ENCODE measurements at places on chromosomes 11 and 22.

GRCh38 chr22:26398741-26399153 lies 30.3 kb upstream of the ASPHD2 start:
- H3K4me1 ChIP-seq = no peaks in the 10 kb centered on the region
- H3K4me3 ChIP-seq = no peak overlapping the region
- H3K27me3 ChIP-seq = no peaks in the 10 kb centered on the region
- H3K36me3 ChIP-seq = no peaks in the 10 kb centered on the region
- no peak overlapping the region for H3K27ac ChIP-seq

DNA sequence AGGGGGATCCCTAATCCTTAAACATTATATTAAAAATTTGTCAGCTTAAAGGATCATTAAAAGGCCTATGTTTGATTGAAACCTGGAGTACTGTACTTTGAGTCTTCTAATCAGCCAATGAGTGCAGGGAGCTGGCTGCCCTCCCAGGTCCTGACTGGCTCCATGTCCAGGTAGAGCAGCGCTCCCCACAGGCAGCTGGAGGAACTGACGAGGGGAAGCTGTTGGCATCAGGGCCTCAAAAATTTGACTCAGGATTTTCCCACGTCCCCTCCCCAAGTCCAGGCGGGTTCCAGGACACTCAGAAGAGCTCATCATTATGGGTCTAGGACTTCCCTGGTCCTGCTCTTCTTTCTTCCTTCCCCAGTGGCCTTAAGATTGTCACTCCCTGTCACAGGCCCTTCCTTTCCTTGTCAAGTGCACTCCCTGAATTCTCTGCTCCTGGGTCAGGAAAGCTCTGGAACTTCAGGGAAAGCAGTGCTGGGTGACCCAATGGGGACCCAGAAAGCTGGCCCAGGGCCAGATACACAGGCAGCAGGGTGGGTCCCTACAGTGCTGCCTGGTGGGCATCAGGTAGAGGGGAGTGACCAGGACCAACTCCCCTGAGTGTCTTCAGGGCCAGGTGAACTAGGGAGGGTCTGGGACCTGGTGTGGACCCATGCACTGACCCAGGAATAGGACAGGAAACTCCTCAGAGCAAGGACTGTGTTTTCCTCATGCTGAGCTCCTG lies 65.5 kb downstream of the GGTLC2 start:
- H3K27me3 ChIP-seq = no peaks in the 10 kb centered on the region
- H3K4me3 ChIP-seq = no peak overlapping the region

GRCh38 chr11:44973632-44974401 lies 23.1 kb upstream of the TP53I11 start:
- no peak overlapping the region for H3K27ac ChIP-seq
- peaks cover 19% of the 10 kb centered on the region for H3K4me1 ChIP-seq

- H3K4me1 ChIP-seq = peaks cover 33% of the 10 kb centered on the region
- no peak overlapping the region for H3K4me3 ChIP-seq
- H3K36me3 ChIP-seq = no peaks in the 10 kb centered on the region
- no peak overlapping the region for H3K27ac ChIP-seq
- DNase-seq = no peak
- no peaks in the 10 kb centered on the region for H3K27me3 ChIP-seq
Measured at GRCh38 chr11:12725863-12726682, 51.9 kb downstream of the TEAD1 start.

DNA sequence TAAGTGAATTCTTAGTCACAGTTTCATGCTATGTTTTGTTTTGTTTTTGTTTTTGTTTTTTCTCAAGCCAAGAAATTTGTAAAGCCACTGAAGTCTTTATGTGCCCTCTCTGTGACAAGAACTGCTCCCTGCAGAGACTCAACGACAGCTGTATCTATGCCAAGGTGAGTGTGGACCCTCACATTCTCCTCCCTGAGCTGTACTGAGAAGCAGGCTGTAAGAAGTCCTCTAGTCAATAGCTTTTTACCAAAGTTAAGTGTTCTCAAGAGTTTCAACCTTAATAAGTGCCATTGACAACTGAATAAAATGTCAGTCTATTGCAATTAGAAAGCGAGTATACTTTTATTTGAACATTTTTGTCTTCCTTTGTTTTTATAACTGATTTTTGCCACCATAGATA lies 18.9 kb downstream of the MUC15 start:
- no peaks in the 10 kb centered on the region for H3K4me1 ChIP-seq
- H3K27me3 ChIP-seq = no peaks in the 10 kb centered on the region
- no peak overlapping the region for H3K27ac ChIP-seq
- no peak for DNase-seq
- no peaks in the 10 kb centered on the region for H3K36me3 ChIP-seq

GRCh38 chr11:100808904-100809491 lies 121.9 kb downstream of the ARHGAP42 start:
- H3K36me3 ChIP-seq = no peaks in the 10 kb centered on the region
- peak; percentile 97 for DNase-seq
- no peak overlapping the region for H3K4me3 ChIP-seq
- H3K27ac ChIP-seq = peak overlapping the region; percentile 38
- no peaks in the 10 kb centered on the region for H3K4me1 ChIP-seq
- H3K27me3 ChIP-seq = no peaks in the 10 kb centered on the region

DNA sequence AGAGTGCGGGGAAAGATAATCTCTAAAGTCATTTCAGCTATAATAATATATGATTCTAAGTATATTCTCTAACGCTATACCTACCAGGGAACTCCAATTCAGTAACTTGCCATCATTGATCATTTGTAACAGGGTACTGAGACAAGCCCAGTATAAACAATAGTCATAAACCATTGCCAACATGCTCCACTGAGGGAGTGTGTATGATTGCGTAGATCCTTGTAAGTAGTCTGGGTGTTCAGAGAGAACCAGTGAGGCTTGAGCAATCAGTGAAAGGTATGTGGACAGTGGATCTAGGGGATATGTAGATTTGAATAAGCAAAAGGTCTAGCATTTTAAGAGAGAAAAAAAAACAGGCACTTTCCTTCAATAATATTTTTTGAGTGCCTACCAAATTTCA lies 1326.0 kb downstream of the LRRC4C start:
- no peaks in the 10 kb centered on the region for H3K27me3 ChIP-seq
- no peaks in the 10 kb centered on the region for H3K36me3 ChIP-seq
- H3K27ac ChIP-seq = no peak overlapping the region

DNA sequence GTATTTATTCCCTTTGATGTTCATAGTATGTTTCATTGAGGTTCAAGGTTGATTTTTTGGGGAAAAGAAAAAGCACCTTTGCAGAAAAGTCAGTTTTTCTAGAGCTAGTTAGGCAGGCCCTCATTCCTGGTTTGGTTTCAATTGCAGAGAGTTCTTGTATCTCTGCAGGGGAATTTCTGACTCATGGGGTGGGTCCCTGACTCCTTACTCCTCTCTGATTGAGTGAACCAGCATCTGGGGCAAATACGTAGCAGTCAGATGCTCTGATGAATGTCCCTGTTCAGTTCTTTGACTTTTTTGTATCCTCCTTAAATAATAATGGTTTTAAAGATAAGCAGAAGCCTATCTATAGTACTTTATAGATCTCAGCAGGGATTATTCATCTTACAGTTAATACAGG lies 7.7 kb upstream of the NCR3LG1 start:
- H3K27me3 ChIP-seq = no peaks in the 10 kb centered on the region
- H3K27ac ChIP-seq = no peak overlapping the region
- DNase-seq = peak; percentile 63
- H3K4me3 ChIP-seq = no peak overlapping the region
- no peaks in the 10 kb centered on the region for H3K4me1 ChIP-seq

GRCh38 chr11:80958361-80958760 lies 1517.5 kb upstream of the TENM4 start:
- H3K27me3 ChIP-seq = no peaks in the 10 kb centered on the region
- no peak overlapping the region for H3K27ac ChIP-seq
- H3K4me3 ChIP-seq = no peak overlapping the region
- DNase-seq = no peak

DNA sequence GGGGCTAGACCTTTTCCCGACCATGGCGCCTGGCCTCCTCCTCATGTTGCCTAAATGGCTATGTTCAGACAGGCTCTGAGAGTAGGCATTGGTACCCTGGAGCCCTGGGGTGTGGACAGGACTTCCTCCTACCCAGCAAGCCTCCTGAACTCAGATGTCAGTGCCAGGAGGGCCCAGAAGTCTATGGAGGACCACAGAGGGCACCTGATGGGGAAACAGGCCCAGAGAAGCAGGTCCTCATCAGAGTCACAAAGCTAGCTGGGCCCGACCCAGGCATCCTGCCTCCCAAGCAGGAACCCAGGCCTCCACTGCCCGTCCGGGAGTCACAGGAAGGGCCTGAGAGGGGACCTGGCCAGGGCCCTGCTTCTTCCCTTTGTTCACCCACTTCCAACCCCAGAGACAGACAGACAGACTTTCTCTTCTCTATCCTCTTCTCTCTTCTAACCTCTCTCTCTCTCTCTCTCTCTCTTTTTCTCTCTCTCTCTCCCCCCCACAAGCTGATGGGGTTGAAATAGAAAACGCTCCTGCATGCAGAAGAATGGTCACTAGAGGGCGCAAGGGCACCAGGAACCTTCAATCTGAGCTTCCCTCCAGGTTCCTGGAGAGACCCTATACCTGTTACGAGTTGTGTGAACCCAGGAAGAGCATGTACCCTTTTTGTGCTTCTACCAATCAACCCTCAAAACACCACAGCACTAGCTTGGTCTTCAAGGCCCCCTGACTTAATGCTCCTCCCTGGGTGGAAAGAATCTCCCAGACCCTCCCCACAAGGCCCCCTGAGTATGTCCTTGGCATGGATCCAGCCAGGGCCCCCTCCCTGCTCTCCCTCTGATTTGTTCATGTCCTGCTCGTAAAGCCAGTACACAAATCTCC lies 27.1 kb downstream of the ARAP1 start:
- no peak overlapping the region for H3K27ac ChIP-seq
- peaks cover 10% of the 10 kb centered on the region for H3K4me1 ChIP-seq
- DNase-seq = peak; percentile 90
- no peaks in the 10 kb centered on the region for H3K27me3 ChIP-seq
- H3K36me3 ChIP-seq = no peaks in the 10 kb centered on the region
- no peak overlapping the region for H3K4me3 ChIP-seq

- H3K4me1 ChIP-seq = no peaks in the 10 kb centered on the region
- no peak for DNase-seq
- H3K27me3 ChIP-seq = no peaks in the 10 kb centered on the region
- H3K27ac ChIP-seq = no peak overlapping the region
- no peaks in the 10 kb centered on the region for H3K36me3 ChIP-seq
- no peak overlapping the region for H3K4me3 ChIP-seq
Measured at GRCh38 chr11:14288189-14288935, 70.6 kb downstream of the RRAS2 start.

Data from mesendoderm (in vitro differentiated cells).